ENCODE measurements at places on chromosomes 2 and 18.

- no peak for DNase-seq
Observed at GRCh38 chr2:69973335-69973735, 11.9 kb upstream of the ASPRV1 start.

DNA sequence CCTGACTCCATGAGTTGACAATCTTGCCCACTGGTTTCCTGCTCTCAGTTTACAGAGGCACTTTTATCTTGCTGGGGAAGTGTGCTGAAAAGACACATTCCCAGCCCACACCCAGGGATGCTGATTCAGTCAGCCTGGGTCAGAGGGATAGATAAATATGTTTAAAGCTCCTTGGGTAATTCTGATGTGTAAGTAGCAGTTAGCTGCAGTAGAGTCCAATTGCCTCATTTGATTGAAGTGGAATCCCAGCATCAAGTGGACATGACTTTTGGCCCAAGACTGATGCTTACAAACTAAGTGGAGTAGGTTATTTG lies 29.4 kb downstream of the PSD4 start:
- no peak for DNase-seq

GRCh38 chr2:196511258-196512168 lies 128.0 kb upstream of the CCDC150 start:
- DNase-seq: no peak

- no peak for DNase-seq
Observed at GRCh38 chr2:160278879-160279177, 78.8 kb upstream of the ITGB6 start.

DNA sequence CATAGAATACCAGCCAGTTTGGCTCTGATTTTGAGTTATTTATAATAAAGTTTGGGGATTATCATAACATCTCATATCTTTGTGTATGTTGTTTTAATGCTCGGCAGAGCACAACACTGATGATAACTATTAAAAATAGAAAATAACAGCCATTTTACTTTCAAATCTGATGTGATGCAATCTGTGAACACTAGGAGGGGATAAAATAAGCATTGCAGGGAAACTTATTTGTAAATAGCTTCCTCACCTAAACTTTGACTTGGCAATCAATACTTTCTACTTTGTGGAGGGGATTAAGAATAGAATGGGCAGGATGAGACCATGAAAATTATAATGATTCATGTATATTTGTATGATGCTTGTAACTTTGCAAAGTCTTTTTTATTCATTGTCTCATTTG lies 54.4 kb downstream of the USP14 start:
- DNase-seq: no peak

GRCh38 chr2:113032737-113033136 lies 19.9 kb downstream of the IL36B start:
- DNase-seq: no peak

DNA sequence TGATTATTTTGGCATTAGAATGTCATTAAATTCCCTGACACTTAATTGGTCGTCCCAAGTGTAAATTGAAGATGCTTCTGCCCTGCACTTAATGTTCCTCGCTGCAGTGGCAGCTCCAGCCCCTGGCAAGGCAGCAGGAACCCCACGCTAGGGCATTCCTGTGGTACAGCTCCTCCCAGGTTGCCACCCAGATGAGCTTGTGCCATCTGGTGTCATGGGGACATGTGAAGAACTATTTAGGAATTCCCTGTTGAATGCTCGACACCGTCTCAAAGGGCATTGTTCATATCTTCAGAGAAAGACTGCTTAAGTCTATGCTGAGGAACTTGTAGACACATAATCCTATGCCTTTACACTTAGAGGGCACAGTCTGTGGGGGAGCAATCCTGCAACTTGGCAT lies 38.9 kb downstream of the BCL2L11 start:
- DNase-seq: no peak

GRCh38 chr18:23137097-23137635 lies 1.9 kb downstream of the CABLES1 start:
- DNase-seq: no peak

GRCh38 chr2:95669441-95669991 lies 77.7 kb downstream of the TRIM43 start:
- DNase-seq: no peak

DNA sequence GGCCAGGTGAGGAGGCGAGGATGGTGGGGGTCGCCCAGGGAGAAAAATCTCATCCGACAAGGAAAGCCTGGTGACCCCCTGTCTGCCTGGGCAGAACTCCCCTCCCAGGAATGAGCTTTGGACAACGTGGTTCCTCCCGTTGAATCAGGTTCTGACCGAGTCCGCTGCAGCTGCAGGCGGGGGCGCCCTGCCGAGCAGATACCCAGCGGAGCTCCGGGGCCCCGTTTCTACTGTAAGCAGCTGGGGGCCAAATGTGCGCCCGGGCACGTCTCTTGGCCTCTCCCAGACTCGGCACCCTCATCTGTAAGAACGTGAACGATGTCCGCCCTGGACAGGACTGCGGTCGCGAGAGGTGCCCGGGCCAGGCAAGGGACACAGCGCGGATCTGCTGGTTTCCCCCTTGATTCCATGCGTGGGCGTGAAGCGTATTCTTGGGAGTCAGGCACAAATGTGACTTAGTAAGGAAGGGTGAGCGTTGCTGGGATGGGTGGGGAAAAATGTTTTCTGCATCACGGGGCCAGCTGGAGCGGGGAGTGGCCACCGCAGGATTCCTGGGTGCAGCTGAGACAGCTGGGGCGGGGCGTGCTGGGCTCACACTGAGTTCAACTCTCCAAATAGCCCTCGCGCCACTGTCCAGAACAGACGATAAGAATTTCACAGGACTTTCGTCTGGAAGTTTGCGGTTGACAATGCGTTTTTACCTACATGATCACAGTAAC lies 20.2 kb upstream of the TUBB6 start:
- no peak for DNase-seq

DNA sequence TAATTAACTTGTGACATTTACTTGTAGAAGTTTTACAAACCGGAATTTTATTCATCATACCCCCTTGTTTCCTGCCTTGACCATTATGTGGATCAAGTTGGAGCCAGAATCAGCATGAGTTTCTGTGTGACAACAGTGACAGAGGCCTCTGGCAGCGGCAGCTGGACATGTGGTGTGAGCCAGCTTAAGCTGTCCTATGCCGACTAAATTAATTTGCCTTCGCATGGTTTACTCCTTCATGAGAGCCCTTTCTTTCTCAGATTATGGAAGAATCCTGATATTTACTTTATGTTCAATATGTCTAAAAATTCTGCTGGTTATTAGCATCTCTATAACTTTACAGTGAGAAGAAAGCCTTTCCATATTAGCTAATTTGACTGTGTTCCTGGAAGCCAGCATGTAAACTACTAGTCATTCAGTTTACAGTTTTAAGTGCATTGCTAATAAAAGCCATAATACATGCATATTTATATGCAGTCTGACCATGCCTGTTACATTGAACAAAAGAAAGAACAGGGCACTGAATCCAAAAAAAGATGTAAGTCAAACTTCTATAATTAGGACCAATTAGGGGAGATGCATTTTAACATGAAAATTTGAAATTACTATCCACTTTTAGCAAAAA lies 495.8 kb upstream of the ACVR2A start:
- DNase-seq: no peak

DNA sequence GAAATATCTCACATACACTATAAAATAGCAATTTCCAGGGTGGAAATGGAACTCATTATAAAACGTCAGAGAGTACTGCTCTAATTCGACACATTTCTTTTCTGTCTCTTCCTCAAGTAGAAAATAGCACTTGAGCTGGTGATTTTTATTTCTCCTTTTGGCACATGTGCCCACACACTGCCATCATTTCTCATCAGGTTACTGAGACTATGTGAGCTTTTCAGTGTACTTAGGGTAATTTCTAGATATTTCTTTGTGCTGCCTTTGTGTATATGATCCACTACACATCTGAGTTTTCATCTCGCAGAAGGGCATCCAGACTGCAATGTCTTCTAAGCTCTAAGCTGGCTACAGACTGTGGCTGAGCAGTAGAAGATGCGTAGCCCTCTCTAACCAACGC lies 62.1 kb upstream of the PGAP1 start:
- no peak for DNase-seq
